ENCODE measurements at places on chromosomes 3 and 15. TPM values are rescaled to one million over a fixed set of nuclear protein-coding genes. Genes with fewer than 3 reads are reported as not detected.

GRCh38 chr3:38000965-38001455 lies 10.4 kb downstream of the VILL start:
- DNase-seq = no peak

- DNase-seq = peak; percentile 27
Measured at GRCh38 chr3:197023241-197023997, 6.2 kb downstream of the MELTF start.

- DNase-seq = no peak
Measured at GRCh38 chr3:128610451-128611070, 40.1 kb downstream of the RPN1 start.

- DNase-seq = peak; percentile 58
Measured at GRCh38 chr3:161939918-161940620, 443.5 kb downstream of the OTOL1 start.

GRCh38 chr15:67854358-67854757 lies 14.5 kb upstream of the RNU6-1 start:
- no peak for DNase-seq

- no peak for DNase-seq
Measured at GRCh38 chr3:80099559-80100066, 331.8 kb upstream of the ROBO1 start.

DNA sequence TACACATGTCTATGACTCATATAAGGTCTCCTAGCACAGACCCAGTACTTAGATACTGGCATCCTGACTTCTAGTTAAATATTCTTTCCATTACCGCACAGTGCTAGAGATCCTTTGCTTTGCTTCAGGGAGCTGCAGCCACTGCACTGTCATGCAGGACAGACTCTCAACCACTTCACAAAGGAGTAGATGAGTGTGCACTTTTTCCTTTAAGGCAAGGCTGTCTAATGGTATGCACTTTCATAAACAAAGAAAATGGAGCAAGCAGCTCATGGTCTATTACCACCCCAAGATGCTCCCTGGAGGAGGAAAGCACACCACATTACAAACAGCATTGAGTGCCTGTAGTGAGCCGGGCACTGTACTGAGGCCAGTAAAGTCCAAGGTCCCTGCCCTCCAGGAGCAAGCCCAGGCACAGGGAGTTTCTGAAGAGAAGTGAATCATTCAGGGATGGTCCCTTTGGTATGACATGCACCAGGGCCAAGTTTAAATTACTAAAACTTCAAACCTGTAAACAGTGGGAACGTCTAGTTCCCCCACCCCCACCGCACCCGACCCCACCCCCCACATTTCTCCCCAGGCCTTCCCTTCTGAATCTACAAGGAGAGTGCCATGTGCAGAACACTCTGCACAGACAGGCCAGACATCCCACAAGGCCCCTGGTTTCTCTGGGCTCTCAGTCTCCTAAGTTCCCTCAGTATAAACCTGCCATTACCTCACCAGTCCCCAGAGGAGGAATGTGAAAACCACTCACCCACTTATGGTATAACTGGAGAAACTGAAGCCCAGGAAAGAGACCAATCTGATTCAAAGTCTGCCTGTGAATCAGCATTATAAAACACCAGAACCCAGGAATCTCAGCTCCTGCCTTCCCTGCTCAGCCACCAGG lies 107.8 kb upstream of the BCL6 start:
- DNase-seq = no peak

DNA sequence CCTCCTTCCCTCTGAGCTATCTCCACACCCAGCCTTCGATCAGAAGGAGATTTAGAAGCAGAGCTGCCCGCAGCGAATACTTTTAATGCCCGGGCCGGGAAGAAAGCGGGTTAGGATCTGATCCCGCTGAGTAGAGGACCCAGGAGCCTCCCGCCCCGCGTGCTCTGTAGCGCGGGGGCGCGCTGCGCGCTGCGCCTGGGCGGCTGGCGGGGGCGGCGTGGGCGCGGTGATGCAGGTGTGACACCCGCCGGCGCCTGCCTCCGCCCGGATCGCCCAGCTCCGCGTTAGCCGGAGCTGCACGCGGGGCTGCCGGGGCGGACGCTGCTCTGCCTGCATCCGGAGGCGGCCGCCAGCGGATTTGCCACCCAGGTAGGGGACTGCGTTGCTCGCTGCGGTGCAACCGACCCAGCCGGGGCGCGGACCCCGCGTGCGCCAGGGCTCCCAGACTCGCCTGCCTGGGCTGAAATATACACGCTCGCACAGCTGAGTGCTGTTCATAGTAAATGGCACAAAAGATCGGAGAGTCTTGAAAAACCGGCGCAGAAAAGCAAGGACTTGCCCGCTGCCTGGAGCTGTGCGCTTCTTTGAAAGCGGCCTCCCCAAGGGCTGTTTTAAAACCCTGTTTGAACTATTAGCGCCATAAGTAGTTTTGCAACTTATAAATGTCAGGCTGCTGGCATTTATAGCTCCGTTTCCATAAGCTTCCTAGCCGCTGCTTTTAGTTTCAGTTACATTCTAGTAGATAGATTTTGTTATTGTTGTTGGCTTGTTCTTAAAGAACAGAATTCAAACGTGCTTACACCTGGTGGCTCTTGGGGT lies at the start of gene SV2B:
SV2B (plus strand) TSS at position 263 of the 819 bp plus-strand sequence. CDS start 126,007 bp downstream, outside the sequence.
- DNase-seq = peak; percentile 31

- DNase-seq = peak; percentile 31
Measured at GRCh38 chr3:45215466-45215865, 10.6 kb downstream of the TMEM158 start.

LXN gene
- 17.6 TPM for total RNA-seq

FAM162A gene
- 19.1 TPM for total RNA-seq

GRM2 gene
- total RNA-seq = 0.21 TPM

KNL1 gene
- total RNA-seq = 13.0 TPM
